ENCODE measurements at places on chromosomes 1 and 21. TPM values are rescaled to one million over a fixed set of nuclear protein-coding genes. Genes with fewer than 3 reads are reported as not detected.
A peak's percentile ranks its signal among the peaks of the same experiment; 100 is the strongest.

The OPRD1 gene
- total RNA-seq, result 0.04 TPM

The WDR64 gene
- total RNA-seq, result not detected

The SERINC2 gene
- total RNA-seq, result 3.7 TPM

The ESRRG gene
- 31.8 TPM for total RNA-seq

The CNR2 gene
- not detected for total RNA-seq

The CDCA8 gene
- 0.14 TPM for total RNA-seq

The ALG14 gene
- total RNA-seq, result 3.2 TPM

The TMEM61 gene
- not detected for total RNA-seq

DNA sequence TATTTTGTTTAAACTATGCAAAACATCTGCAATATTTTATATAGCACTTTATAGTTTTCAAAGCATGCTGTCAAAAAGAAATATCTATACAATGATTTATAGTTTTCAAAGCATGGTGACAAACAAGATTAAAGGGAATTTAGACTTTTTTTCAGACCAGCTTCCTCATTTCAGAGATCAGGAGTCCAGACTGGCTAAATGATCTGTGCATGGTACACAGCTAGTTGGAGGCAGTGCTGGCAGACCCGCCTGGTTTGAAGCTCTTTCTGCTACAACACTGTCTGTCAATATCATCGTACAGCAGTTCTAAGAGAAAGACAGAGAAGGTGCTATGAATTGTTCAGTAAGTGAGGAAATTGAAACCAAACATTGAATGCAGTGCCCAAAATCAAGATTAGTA lies 479.0 kb downstream of the PTBP2 start:
- H3K27me3 ChIP-seq, result no peaks in the 10 kb centered on the region
- DNase-seq, result no peak
- no peaks in the 10 kb centered on the region for H3K4me1 ChIP-seq

- DNase-seq, result no peak
- H3K27ac ChIP-seq, result no peak overlapping the region
- H3K36me3 ChIP-seq, result no peaks in the 10 kb centered on the region
- no peak overlapping the region for H3K4me3 ChIP-seq
- H3K27me3 ChIP-seq, result no peaks in the 10 kb centered on the region
Measured at GRCh38 chr21:16767201-16767600, 745.6 kb upstream of the CXADR start.

DNA sequence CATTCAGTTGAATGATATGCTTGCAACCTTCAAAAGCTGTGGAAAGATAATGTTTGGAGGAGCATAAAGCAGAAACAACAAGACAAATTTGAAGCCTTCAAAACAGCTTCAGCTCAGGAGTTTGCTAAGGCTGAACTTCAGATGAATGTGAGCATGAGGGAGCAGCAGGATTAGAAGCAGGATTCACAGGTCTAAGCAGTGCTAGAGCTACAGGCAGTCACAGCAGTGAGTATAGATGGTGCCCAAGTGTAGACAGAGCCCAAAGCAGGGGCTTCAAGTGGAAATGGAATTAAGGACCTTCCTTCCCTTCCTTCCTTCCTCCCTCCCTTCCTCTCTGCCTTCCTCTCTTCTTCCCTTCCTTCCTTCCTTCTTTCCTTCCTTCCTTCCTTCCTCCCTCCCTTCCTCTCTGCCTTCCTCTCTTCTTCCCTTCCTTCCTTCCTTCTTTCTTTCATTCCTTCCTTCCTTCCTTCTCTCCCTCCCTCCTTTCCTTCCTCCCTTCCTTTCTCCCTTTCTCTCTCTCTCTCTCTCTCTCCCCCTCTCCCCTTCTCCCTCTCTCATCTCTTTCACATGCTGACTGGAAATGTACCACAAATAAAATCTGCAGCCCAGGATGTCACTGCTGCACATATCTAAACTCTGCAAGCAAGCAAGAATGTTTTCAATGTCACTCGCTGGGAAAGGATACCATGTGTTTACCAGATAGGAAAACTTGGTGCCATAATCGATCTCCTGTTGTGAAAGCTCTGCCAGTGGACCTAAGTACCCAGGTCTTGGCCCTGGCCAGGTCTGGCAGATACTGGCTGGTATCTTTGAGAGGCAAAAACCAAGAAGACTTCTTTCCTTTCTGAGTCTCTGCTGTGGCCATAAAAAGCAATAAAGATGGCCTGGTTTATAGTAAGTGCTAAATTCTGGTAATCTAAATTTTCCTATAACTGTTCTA lies 13.1 kb upstream of the SLC30A10 start:
- no peaks in the 10 kb centered on the region for H3K4me1 ChIP-seq
- H3K4me3 ChIP-seq, result no peak overlapping the region
- H3K27me3 ChIP-seq, result peaks cover 2% of the 10 kb centered on the region

- no peak overlapping the region for H3K27ac ChIP-seq
- no peak for DNase-seq
- H3K27me3 ChIP-seq, result no peaks in the 10 kb centered on the region
- no peak overlapping the region for H3K4me3 ChIP-seq
- no peaks in the 10 kb centered on the region for H3K4me1 ChIP-seq
Measured at GRCh38 chr1:152983234-152983633, 647 bp upstream of the SPRR1A start.

GRCh38 chr1:223364685-223365382 lies 858 bp upstream of the SUSD4 start:
- no peaks in the 10 kb centered on the region for H3K36me3 ChIP-seq
- H3K4me3 ChIP-seq, result peak overlapping the region; percentile 52
- H3K27ac ChIP-seq, result no peak overlapping the region
- H3K27me3 ChIP-seq, result no peaks in the 10 kb centered on the region

- no peaks in the 10 kb centered on the region for H3K4me1 ChIP-seq
- DNase-seq, result no peak
- H3K4me3 ChIP-seq, result no peak overlapping the region
- H3K27ac ChIP-seq, result no peak overlapping the region
Measured at GRCh38 chr1:106222403-106222802, 834.1 kb upstream of the PRMT6 start.

- H3K4me3 ChIP-seq, result no peak overlapping the region
- DNase-seq, result no peak
- H3K27ac ChIP-seq, result no peak overlapping the region
Measured at GRCh38 chr1:43065191-43065590, 106.5 kb upstream of the SLC2A1 start.

DNA sequence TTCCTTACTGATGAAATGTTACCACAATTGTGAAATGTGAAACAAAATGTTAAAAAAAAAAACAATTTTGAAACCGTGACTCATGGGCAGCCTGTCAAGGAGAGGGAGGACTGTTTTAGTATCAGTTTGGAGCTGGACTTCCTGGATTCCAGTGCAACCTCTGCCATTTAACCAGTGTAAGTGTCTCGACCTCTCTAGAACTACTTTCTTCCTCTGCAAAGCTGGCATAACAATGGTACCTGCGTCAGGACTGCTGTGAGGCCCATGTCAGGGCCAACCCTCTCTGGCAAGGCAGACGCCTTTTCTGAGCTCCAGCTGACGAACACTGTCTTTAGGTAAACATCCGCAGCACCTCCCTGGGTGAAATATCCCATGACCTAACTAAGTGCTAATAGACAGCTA lies 20.9 kb downstream of the URB1 start:
- H3K4me1 ChIP-seq, result peaks cover 15% of the 10 kb centered on the region
- no peak overlapping the region for H3K4me3 ChIP-seq
- H3K27ac ChIP-seq, result peak overlapping the region; percentile 35
- no peaks in the 10 kb centered on the region for H3K27me3 ChIP-seq

- H3K27me3 ChIP-seq, result no peaks in the 10 kb centered on the region
- H3K4me3 ChIP-seq, result no peak overlapping the region
- peaks cover 19% of the 10 kb centered on the region for H3K4me1 ChIP-seq
- no peaks in the 10 kb centered on the region for H3K36me3 ChIP-seq
- H3K27ac ChIP-seq, result no peak overlapping the region
- DNase-seq, result no peak
Measured at GRCh38 chr1:167297222-167298214, 76.8 kb downstream of the POU2F1 start.

GRCh38 chr21:28538987-28539622 lies 453.6 kb downstream of the LTN1 start:
- no peak overlapping the region for H3K4me3 ChIP-seq
- no peaks in the 10 kb centered on the region for H3K36me3 ChIP-seq
- H3K27ac ChIP-seq, result no peak overlapping the region
- no peaks in the 10 kb centered on the region for H3K4me1 ChIP-seq
- no peak for DNase-seq

DNA sequence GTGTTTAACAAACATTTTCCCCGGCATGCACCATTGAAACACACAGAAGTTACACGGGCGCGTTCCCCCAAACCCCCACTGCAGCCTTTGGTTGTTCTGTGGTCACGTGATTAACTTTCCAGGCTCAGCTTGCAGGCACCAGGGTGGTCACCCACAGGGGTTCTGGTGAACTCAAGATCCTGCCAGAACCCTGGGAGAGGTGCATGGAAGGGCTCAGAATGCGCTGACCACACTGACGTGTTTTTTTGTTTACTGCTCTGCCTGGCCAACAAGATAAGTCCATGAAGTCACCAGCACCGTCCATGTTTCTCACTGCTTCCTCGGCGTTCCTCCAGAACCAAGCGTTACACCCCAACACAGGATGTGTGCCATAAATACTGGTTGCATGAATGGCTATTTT lies 229.5 kb upstream of the VAMP3 start:
- no peaks in the 10 kb centered on the region for H3K4me1 ChIP-seq
- no peak overlapping the region for H3K27ac ChIP-seq
- no peaks in the 10 kb centered on the region for H3K27me3 ChIP-seq
- no peak overlapping the region for H3K4me3 ChIP-seq

- no peak overlapping the region for H3K4me3 ChIP-seq
- H3K27ac ChIP-seq, result no peak overlapping the region
- H3K36me3 ChIP-seq, result no peaks in the 10 kb centered on the region
- H3K4me1 ChIP-seq, result no peaks in the 10 kb centered on the region
Measured at GRCh38 chr1:165392634-165393571, 36.4 kb upstream of the LMX1A start.

- DNase-seq, result no peak
- H3K4me1 ChIP-seq, result no peaks in the 10 kb centered on the region
- H3K36me3 ChIP-seq, result no peaks in the 10 kb centered on the region
- no peak overlapping the region for H3K27ac ChIP-seq
Measured at GRCh38 chr1:42880384-42880783, 34.0 kb downstream of the ZNF691 start.

GRCh38 chr1:198933515-198934222 lies 294.8 kb downstream of the PTPRC start:
- H3K4me3 ChIP-seq, result peak overlapping the region; percentile 80
- H3K27me3 ChIP-seq, result no peaks in the 10 kb centered on the region
- H3K27ac ChIP-seq, result no peak overlapping the region
- peaks cover 23% of the 10 kb centered on the region for H3K4me1 ChIP-seq

- H3K4me3 ChIP-seq, result no peak overlapping the region
- no peak for DNase-seq
- H3K27ac ChIP-seq, result peak overlapping the region; percentile 53
- peaks cover under 1% of the 10 kb centered on the region for H3K36me3 ChIP-seq
- H3K4me1 ChIP-seq, result peaks cover 67% of the 10 kb centered on the region
Measured at GRCh38 chr1:232599178-232600041, 30.5 kb downstream of the SIPA1L2 start.

DNA sequence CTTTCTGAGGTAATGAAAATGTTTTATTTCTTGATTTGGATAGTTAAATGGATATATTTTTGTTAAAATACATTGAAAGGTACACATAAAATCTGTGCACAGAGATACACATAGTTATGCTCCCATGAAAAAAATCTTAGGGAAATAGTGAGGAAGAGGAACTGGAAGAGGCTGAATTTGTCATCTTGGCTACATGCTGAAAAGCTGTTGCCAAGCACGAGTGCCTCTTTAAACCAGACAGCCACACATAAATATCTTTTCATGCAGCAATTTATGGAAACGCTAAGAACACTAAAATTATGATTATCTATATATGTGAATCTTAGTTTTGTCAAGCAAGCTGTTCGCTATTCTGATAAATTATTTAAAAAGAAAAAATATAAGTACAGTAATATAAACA lies 12.8 kb upstream of the ADAR start:
- H3K27me3 ChIP-seq, result no peaks in the 10 kb centered on the region
- peaks cover 21% of the 10 kb centered on the region for H3K36me3 ChIP-seq
- no peaks in the 10 kb centered on the region for H3K4me1 ChIP-seq
- DNase-seq, result no peak
- no peak overlapping the region for H3K4me3 ChIP-seq

DNA sequence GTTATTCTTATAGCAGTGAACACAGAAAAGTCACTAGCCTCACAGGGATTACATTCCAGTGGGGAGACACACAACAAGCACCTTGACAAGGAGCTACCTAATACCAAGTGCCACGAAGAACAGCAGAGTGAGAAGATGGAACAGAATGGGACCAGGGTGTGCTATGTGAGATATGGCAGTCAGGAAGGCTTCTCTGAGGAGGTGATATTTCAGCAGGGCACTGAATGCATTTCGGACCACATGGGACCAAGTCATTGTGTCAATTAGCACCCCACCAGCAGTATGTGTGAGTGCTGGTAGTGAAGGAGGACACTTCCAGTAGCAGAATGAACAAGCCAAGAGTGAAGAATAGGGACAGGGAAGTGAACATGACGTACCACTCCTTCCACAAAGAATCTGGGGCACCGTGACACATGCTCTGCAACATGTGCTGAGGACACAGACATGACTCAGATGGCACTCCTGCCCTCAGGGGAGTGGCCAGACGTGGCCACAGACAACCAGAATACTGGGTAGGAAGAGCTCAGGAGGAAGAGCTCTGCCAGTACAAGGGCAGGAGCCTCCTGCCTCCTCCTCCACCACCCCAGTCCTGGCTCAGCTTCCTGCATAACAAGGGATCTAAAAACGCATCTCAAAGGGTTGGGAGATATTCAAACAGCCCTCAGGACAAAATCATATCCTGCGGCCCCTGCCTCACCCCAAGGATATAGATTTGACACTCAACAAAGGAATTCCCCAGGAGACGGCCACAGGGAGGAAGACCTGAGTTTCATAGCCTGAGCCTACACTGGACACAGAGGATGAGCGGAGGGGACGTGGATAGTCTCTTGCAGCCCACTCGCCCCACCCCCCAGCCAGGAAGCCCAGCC lies 102.5 kb downstream of the TRABD2B start:
- H3K27ac ChIP-seq, result no peak overlapping the region
- H3K4me3 ChIP-seq, result no peak overlapping the region
- DNase-seq, result no peak
- H3K4me1 ChIP-seq, result peaks cover 5% of the 10 kb centered on the region
- H3K36me3 ChIP-seq, result no peaks in the 10 kb centered on the region

DNA sequence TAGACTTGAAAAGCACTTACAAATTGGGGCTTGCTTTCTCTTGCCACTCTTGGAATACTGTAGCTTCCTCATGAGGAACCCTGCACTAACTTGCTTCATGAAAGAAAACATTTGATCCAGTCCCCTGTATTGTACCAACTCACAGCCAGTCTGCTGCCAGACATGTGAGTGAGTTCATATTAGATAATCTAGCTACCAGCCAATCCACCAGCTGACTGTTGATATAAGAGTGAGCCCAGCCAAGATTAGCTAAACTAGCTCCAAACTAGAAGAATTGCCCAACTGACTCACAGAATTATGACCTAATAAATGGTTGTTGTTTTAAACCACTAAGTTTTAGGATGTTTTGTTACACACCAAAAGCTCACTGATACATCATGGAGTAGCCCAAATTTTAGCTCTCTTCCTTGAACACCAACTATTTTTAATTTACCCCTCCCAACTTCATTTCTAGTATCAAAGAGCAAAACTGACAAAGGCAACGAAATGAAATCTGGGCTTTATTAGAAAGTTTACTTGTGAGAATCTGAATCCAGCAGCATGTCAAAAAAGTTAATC lies 6.6 kb upstream of the RGS8 start:
- no peaks in the 10 kb centered on the region for H3K36me3 ChIP-seq
- H3K27me3 ChIP-seq, result no peaks in the 10 kb centered on the region
- no peak overlapping the region for H3K27ac ChIP-seq
